ENCODE measurements at places on chromosomes 16 and 17.

DNA sequence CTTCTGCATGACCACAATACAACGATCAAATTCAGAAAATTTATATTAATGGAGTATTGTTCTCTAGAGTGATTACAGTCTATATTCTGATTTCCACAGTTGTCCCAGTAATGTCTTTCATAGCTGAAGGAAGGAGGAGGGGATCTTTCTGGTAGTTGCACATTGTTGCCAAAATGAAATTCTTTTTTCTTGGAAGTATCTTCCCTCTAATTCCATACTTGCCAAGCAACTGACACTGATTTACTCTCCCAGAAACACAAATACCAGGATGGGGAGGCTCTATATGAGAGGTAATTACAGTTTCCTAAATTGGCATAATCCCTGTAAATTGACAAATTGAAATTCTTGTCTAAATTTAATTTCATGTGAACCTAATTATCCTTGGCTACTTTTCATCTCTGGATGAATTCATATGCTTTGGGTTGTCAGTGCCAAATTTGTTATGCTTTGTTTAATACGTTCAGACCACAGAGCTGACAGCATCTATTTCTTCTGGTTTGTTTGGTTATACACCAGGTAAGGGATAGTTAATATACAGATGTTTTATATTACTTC, 30.0 kb downstream of the NOL11 start:
- DNase-seq, result no peak

- DNase-seq, result no peak
These were observed 4.1 kb downstream of the CCL2 start for GRCh38 chr17:34259146-34259545.

- no peak for DNase-seq
These were observed 501.6 kb upstream of the PSMD7 start for GRCh38 chr16:73794994-73795393.

- DNase-seq, result no peak
These were observed 18.8 kb downstream of the LGALS3BP start for GRCh38 chr17:78960928-78961327.

- DNase-seq, result no peak
These were observed 2.6 kb downstream of the PMP22 start for GRCh38 chr17:15262291-15263205.

GRCh38 chr17:17403065-17403464, 73.7 kb upstream of the MED9 start:
- DNase-seq, result no peak

- no peak for DNase-seq
These were observed 39.1 kb upstream of the TOM1L1 start for GRCh38 chr17:54861471-54861983.

DNA sequence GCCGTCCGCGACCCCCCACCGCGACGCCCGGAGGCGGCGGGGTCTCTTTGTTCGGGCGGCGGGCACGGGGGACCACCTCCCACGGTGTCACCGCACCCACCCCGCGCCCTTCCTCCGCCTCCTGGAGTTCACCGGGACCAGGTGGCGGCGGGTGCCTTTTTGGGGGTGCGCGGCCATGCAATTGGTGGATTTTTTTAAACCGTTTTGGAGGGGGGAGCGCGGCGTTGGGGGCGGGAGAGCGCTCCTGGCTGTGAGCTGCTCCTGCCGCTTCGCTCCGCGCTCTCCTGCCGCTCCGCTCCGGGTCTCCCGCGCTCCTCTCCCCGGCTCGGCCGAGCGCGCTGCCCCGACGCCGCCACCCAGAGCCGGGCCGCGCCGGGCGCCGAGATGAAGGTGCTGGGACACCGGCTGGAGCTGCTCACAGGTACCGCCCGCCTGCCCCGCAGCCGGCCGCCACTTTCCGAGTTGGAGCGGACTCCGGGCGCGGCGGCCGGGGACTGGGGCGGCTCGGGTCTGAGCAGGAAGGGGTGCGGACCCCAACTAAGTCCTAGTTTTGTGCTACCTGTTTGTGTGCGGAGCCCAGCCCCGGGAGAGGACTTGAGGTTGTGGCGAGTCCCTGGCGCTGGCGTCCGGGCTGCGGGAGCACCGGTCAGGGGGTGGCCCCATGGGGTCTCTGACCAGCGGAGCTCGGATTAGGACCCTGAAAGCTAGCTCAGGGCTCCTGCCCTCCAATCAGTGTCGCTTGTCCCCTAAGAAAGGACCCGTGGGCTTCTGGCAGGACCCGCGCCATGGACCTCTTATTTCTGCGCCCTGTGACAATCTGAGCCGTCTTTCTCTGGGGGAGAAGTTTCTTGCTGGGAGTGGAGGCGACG, 35.7 kb upstream of the NDRG4 start:
- no peak for DNase-seq

GRCh38 chr17:73710095-73710592, 65.9 kb upstream of the SDK2 start:
- peak; percentile 49 for DNase-seq

DNA sequence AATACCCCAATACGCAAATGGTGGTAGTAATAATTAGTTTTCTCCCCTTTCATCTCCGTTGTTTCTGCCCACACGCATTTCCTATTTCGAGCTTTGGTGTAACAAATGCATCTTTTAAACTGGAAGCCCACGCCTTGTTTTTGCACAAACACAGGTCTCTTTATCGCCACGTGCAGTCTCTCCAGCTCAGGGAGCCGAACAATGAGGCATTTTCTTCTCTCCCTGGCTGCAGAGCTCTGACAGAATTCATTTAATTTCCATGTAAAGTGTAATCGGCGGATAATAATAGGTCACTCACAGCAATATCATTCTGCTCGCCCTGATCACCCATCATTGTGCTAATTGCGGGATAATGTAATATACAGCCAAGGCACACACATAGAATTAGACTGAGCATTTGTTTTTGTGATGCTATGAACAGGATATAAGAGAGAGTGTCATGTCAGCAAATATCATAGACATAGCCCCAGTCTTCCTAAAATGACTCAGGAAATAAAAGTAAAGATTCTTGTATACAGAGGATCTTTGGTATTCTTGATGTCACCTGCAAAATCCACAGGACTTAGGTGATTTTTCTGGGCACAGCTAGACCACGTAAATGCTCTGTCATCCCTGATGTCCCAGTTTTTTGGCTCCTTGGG, 452.6 kb upstream of the CDH11 start:
- no peak for DNase-seq

DNA sequence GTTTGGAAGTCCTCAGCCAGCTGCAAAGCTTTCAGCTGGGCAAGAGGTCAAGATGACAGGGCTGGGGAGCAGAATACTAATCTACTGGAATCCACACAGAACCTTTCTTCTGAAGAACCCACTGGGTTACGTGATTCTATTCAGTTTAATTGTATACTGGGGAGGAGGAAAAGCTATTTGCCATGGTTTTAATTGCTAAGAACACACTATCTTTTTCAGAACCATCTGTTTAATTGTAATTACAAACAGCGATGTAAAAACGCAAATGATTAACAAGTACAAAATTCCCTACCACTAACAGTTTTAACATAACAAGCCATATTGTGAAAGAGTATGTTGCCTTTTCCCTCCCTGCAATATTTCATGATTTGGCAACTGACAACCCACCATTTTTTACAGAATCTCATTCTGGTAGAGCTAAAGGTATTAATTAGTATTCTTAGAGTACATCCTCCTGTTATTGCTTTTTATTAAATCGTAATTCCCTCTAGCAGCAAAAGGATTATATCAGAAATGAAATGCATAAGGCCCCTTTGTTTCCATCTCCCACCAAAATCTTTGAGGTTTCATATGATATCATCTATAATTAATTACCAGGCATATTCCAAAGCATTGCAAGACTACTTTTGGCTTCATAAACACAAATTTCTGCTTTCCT, 12.1 kb downstream of the HYDIN start:
- DNase-seq, result no peak

- DNase-seq, result no peak
These were observed 155.7 kb upstream of the NOL11 start for GRCh38 chr17:67562005-67562404.

GRCh38 chr17:38533866-38534497, 71.8 kb downstream of the SRCIN1 start:
- no peak for DNase-seq

- no peak for DNase-seq
These were observed 38.4 kb upstream of the ENDOV start for GRCh38 chr17:80376531-80376930.

DNA sequence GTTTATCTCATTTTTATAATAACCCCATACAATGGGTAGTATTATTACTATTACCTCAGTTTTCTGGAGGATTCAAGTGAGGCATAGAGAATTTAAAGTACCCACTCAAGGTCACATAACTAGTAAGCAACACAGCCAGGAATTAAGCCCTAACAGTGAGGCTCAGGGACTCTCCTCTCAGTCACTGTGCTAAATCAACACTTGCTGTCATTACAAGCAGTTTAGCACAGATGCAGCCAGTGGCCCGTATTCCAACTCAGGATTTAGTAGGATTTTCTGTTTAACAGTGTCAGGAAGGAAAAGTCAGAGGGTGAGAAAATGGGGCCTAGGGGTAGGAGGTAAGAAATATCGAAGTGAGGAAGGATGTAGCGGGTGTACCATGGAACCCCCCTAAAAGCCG, 536.9 kb downstream of the TMEM114 start:
- no peak for DNase-seq

GRCh38 chr16:10265770-10266615, 83.8 kb upstream of the GRIN2A start:
- no peak for DNase-seq

- DNase-seq, result no peak
These were observed 3.3 kb upstream of the NUDT16L1 start for GRCh38 chr16:4689864-4690704.

GRCh38 chr16:83994087-83994486, 26.0 kb downstream of the NECAB2 start:
- DNase-seq, result no peak

DNA sequence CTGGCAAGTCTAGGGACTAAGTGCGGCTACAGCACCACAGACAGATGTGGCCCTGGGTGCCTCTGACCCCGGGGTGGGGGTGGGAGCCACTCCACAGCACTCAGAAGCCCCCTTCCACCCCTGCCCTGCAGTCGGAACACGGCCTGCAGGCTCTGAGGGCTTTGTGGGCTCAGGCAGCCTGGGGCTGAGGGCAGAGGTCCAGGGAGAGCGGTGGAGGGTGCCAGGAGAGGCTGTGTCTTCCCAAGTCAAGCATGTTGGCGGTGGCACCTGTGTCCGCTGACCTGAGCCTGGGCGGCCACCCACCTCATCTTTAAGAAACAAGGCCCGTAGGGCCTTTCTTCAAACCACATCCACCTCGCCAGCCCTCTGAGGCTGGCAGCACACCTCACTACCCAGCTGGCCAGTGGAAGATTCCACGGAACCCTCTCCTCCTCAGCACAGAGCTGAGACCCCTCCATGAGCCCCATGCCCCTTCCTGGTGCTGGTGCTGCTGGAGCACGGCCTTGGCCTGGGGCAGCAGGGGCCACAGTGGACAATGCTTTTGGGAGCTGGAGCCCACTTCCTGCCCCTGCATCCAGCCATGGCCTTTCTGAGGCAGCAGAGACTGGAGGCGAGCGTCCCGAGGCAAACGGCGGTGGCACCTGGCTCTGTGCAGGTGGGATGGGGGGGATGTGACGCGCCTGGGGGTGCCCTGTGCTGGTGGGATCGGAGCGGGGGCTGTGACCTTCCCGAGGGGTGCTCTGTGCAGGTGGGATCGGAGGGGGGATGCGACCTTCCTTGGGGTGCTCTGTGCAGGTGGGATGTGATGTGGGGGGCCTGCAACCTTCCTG, 77.8 kb downstream of the ZNF778 start:
- DNase-seq, result no peak

DNA sequence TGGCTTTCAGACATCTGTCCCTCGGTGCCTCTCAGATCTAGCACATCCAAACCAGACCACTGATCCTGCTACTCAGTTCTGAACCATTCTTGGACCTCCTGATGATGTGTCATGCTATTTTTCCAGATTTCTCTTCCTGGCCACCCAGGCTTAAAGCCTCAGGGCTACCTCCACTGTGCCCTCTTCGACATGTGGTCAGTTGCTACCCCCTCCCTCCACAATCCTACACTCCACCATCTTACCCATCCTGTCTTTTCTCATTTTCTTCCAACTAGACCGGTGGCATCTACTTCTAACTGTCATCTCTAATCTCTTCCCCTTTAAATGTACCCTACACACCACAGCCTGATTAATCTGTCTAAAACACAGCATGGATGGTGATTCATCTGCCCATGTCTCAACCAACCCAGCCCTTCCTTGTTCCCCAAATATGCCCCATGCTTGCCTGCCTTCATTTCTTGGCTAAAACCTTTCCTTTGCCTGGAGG, 478.6 kb downstream of the SLC39A11 start:
- no peak for DNase-seq

- peak; percentile 35 for DNase-seq
These were observed 81.1 kb downstream of the ANKRD11 start for GRCh38 chr16:89409161-89409711.

- DNase-seq, result no peak
These were observed 87.2 kb downstream of the LITAF start for GRCh38 chr16:11499295-11500089.

GRCh38 chr17:10036511-10037061, 131.5 kb upstream of the RCVRN start:
- no peak for DNase-seq

- DNase-seq, result no peak
These were observed 40.9 kb downstream of the SRCIN1 start for GRCh38 chr17:38564869-38565268.

All from stimulated activated CD4-positive, alpha-beta T cell treated with anti-CD3 and anti-CD28 coated beads, TNF-alpha, amount 100 ng/mL, for 4 hours (primary cell).